ENCODE measurements at places on chromosomes 1 and 21.

DNA sequence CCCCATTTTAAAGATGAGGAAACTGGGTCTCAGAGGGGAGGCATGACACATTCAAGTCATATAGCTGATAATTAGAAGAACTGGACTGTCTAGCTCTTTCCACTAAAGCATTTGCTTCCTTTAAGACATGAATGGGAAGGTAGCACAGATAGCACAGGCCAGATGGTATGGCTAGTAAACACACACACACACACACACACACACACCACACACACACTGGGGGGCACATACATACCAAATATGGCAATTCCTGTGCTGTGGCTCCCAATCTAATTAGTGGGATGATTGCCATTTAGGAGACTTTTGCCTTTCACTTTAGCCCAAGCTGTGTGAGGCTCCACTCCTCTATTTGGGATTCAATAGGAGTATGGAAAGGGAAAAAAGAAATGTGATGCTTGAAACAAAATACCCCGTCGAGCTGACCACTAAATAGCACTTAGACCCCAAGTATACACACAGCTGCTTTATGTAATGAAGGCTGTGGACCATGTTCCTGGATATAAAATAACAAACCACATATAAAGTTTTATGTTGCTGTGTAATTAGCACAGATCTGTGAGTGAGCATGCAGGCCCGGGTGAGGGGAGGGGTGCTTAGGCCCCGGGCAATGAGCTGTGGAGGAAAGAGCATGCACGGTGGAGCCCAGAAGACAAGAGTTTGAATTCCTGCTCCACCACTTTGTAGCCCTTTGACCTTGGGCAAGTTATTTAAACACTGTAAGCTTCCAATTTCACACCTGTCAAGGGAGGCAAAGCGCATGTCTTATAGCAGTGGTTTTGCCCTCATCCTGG is 6.8 kb upstream of the TRABD2B start:
- DNase-seq, result no peak

GRCh38 chr1:208781391-208782045 is 537.3 kb upstream of the PLXNA2 start:
- DNase-seq, result no peak

GRCh38 chr1:22792396-22793160 is 81.9 kb downstream of the EPHB2 start:
- DNase-seq, result no peak

GRCh38 chr1:115164484-115164883 is 75.2 kb upstream of the TSPAN2 start:
- DNase-seq, result no peak

DNA sequence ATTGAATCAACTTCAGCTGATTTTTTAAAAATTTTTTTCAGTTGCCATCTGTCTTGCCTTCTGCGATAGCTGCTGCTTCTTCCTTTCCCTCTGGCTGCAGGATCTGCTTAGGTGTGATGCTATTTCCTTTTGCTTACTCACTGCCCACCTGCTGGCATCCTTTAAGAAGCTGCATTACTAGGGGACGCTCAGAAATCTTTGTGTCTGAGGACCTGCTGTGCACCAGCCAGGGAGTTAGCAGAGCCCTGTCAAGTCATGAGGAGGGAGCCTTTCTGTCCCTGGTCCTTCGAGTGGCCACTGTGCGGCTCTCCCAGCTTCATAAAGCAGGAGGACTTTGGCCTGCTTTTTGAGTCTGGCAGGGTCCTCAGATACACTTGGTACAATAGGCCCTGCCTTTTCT is 327.8 kb downstream of the USH2A start:
- DNase-seq, result no peak

All from activated CD4-positive, CD25-positive, alpha-beta regulatory T cell (primary cell).